A549 (cell line): ENCODE measurements at places on chromosomes 12 and 14. TPM values are rescaled to one million over a fixed set of nuclear protein-coding genes. Genes with fewer than 3 reads are reported as not detected.

- no peak for DNase-seq
These were observed 268.3 kb upstream of the PRKD1 start for GRCh38 chr14:30195941-30196340.

DNA sequence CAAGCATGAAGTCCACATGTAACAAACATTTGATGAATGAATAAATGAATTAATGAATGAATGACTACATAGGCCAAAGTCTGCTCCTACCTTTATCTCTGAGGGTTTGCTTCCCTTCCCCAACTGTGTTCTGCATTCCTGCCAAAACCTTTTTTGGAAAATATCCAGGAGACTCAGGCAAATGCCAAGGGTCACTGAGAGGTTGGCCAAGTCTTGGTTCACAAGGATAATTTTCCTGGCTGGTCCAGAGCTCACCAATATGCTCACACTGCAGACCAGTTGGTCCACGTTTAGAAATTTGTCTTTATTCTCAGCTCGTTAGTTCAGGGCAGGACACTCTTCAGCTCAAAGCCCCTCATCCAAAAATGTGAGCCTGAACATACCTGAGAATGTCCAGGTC is 10.2 kb downstream of the TMEM233 start:
- DNase-seq, result no peak

- no peak for DNase-seq
These were observed 1.8 kb downstream of the ISCA2 start for GRCh38 chr14:74495356-74495755.

DNA sequence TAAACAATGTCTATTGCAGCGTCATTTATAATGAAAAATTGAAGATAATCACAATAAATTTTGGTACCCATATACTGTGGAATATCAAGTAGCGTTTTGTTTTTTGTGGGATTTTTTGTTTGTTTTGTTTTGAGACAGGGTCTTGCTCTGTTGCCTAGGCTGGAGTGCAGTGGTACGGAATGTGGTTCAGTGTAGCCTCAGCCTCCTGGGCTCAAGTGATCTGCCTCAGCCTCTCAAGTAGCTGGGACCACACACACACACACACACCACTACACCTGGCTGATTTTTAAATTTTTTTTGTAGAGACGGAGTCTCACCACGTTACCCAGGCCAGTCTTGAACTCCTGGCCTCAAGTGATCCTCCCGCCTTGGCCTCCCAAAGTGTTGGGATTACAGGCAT is 6.6 kb downstream of the ZNF664 start:
- DNase-seq, result no peak

DNA sequence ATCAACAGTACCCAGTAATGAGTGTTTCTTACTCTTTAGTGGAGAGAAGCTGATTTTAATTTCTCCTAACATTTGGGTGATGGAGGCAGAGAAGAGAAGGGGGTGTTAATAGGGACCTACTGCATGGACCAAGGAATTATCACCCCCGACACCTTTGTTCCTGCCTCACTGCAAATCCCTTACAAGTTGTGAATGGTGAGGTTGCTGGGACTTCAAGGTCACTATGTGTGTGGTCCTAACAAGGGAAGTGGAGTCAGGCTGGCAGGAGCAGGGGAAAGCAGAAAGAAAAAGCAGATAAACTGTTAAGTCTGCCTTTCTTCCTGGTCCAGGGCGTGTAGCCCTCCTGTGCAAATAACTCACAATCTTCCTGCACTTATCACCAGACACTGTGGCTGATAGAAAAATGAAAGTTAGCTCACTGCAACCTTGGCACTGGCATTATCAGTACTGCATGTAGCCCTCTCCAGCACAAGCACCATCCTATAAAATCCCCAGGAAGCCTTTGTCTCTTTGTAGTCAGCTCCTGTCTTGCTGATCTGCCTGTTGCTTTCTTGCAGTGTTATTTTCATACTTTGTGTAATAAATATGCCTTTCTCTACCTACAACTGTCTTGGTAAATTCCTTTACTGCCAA is 112.3 kb upstream of the DNM1L start:
- DNase-seq, result no peak

The EIF4B gene
- polyA plus RNA-seq, result 363 to 377 TPM (median 375 TPM) in 3 replicates
